ENCODE measurements at places on chromosomes 1 and 21.

GRCh38 chr21:42164064-42164789 lies 54.7 kb upstream of the ABCG1 start:
- peaks cover 8% of the 10 kb centered on the region for H3K4me1 ChIP-seq
- peak; percentile 57 for DNase-seq
- H3K27me3 ChIP-seq = no peaks in the 10 kb centered on the region
- no peaks in the 10 kb centered on the region for H3K36me3 ChIP-seq
- H3K4me3 ChIP-seq = no peak overlapping the region

DNA sequence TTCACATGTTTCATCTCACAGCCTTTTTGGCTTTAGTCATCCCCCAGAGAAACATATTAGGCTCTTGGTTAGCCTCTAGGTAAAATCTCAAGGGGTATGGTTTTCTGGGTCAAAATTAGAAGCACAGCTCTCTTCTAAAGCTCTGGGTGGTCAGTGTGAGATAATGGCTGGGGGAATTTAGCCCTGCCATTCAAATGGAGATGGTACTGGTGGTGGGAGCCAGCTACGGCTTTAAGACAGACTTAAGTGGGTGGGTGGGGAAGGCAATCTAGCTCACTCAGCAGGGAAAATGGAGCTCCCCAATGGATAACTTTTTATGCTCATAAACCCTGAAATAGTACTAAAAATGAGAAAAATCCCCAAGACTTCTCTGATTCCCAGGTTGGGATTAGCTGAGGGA lies 5.7 kb downstream of the TEX38 start:
- no peak overlapping the region for H3K4me3 ChIP-seq
- peak overlapping the region; percentile 34 for H3K27ac ChIP-seq
- H3K36me3 ChIP-seq = peaks cover 45% of the 10 kb centered on the region
- H3K4me1 ChIP-seq = peaks cover 20% of the 10 kb centered on the region

DNA sequence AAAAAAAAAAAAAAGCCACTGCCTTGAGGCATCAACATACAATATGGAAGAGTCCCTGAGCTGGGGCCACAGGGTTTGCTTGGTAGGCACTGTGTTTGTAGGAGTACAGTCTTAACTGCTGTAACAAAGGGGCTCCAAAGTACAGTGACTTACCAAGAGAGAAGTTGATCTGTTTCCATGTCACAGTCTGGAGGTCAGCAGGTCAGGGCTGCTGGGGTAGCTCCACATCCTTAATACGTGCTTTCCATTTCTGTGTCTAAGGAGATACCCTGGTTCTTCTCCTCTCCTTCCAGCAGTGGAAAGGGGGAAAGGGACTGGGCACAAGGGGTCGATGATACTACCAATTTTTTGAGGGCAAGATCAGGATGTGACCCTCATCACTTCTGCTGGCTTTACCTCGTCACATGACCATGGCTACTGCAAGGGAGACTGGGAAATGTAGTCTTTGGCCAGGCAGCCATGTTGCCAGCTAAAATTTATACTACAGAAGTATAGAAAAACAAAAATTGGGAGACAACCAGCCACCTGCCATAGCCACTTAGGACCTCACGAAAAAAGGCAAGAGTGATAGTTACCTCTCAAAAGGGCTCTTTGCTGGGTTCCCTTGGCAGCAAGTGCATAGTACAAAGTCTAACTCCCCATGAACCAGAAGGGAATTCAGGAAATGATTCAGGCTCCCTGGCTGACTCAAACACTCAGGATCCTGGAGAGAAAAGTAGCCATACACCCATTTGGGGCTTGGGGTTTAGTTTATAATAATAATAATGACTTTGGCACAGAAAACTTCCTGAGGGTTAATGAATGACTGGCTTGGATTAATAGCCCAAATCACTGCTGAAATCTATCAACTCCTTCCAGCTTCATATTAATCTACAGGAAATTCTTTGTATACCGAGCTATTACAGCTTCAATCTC lies 52.7 kb upstream of the ATP5PO start:
- H3K36me3 ChIP-seq = 0 out of 2 replicates have a peak, but pooled peaks cover under 1% of the 10 kb centered on the region
- DNase-seq = no peak
- peak overlapping the region; percentile 92 for H3K27ac ChIP-seq
- H3K27me3 ChIP-seq = no peaks in the 10 kb centered on the region

DNA sequence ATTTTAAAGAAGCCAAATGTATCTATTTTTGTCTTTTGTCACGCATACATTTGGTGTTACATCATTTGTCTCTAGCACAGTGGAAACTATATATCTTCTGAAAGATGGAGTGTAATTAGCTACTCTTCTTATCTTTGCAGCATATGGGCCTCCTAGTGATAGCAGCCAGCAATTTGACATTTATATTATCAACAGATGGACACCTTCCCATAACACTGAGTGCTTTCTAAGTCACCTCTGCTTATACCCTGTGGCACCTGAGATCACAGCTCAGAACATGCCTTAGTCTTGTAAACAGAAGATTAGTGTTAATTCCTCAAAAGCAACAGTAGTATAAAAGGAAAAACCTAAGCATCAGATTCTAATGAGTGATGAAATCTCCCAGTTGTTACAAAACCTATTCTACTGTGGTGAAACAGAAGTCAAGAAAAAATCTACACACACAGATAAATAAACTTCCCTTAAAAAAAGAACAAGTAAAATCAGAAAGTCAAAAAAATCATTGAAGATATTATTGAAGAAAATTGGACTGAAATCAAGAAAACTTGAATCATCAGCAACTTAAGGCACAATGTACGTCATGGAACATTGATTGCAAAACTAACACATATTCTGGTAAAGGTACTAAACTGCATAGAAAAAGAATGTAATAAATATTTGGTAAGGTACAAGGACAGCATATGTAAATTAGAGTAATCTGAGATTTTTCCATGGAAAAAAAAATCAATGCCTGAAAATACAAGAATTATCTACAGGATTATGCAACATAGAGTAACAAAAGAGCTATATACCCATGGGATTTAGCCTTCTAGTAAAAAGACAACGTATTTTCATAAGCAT lies 61.7 kb downstream of the KCNT2 start:
- H3K4me3 ChIP-seq = no peak overlapping the region
- DNase-seq = no peak
- no peak overlapping the region for H3K27ac ChIP-seq
- peaks cover 10% of the 10 kb centered on the region for H3K36me3 ChIP-seq

GRCh38 chr1:23426828-23427227 lies 2.3 kb upstream of the TCEA3 start:
- peaks cover 11% of the 10 kb centered on the region for H3K4me1 ChIP-seq
- H3K27me3 ChIP-seq = peaks cover 70% of the 10 kb centered on the region
- H3K27ac ChIP-seq = no peak overlapping the region
- no peak for DNase-seq
- no peak overlapping the region for H3K4me3 ChIP-seq

GRCh38 chr1:15412175-15412800 lies 2.6 kb downstream of the EFHD2 start:
- no peak overlapping the region for H3K27ac ChIP-seq
- no peaks in the 10 kb centered on the region for H3K36me3 ChIP-seq
- no peak overlapping the region for H3K4me3 ChIP-seq

- H3K27me3 ChIP-seq = no peaks in the 10 kb centered on the region
- H3K4me3 ChIP-seq = no peak overlapping the region
- H3K27ac ChIP-seq = no peak overlapping the region
- H3K4me1 ChIP-seq = peaks cover 26% of the 10 kb centered on the region
Observed at GRCh38 chr1:21868941-21869454, 56.9 kb downstream of the LDLRAD2 start.

DNA sequence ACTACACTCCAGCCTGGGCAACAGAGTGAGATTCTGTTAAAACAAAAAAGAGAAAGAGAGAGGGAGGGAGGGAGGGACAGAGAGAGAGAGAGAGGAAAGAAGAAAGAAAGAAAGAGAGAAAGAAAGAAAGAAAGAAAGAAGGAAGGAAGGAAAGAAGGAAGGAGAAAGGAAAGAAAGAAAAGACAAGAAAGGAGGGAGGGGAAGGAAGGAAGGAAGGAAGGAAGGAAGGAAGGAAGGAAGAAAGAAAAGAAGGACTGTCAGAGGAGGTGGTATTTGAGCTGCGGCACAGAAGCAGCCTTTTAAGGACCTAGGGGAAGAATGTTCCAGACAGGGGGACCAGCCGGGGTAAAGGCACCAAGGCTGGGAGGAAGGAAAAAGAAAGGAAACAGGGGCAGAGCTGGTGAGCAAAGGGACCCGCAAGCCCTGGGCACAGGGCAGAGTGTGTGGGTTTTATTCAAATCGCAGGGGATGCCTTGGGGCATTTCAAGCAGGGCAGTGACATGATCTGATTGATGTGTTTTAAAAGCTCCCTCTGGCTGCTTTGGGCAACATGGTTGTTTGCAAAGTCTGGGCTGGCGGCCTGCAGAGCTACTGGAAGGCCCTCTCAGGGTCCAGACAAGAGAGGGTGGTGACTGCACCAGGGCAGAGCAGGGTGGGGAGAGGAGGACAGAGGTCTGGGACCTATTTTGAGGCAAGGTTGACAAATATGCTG lies 176.9 kb upstream of the VAMP3 start:
- H3K27ac ChIP-seq = no peak overlapping the region
- DNase-seq = no peak
- H3K36me3 ChIP-seq = peaks cover under 1% of the 10 kb centered on the region
- no peak overlapping the region for H3K4me3 ChIP-seq

DNA sequence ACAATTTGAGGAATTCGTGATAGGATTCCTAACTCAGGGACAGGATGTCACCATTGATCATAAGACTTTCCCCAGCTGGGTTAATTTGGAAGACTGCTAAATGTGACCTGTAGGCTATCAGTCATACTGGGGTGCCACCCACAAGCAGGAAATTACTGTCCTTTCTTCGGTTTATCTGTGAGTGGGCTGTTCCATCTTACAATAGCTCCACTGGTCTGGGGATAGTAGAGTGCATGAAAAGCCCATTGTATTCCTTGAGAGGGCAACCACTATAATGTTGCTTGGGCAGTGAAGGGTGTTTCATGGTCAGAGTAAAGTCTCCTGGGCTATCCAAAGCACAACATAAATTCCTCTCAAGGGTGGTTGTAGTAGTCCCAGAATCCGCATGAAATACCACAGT lies 1523.0 kb upstream of the B3GALT2 start:
- H3K36me3 ChIP-seq = no peaks in the 10 kb centered on the region
- no peaks in the 10 kb centered on the region for H3K27me3 ChIP-seq

DNA sequence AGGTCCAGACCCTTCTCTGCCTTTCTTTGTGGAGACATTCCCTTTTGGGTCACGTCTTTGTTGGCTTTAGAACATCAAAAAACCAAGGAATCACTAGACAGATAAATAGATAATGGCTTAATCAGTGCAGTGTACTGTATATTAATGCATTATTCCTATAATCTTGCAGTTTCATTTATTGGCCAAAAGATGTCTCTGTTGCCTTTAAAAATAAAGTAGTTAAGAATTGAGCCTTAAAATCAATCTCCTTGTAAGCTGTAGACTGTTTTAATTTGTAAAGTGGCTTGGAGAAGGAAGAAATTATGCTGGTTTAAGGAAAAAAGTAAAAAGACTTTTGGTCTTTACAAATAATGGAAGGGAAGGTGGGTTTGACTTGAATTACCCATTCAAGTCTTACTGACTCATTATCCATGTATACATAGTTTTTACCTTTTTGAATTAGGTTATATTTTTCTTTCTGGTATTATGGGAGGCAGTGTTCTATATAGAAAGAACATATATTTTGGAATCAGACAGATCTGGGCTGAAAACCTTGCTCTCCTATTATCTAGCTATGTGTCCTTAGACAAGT lies 84.6 kb downstream of the VPS13D start:
- H3K4me3 ChIP-seq = no peak overlapping the region
- H3K27me3 ChIP-seq = no peaks in the 10 kb centered on the region
- no peak for DNase-seq
- peaks cover 7% of the 10 kb centered on the region for H3K4me1 ChIP-seq
- H3K36me3 ChIP-seq = peaks cover 42% of the 10 kb centered on the region

DNA sequence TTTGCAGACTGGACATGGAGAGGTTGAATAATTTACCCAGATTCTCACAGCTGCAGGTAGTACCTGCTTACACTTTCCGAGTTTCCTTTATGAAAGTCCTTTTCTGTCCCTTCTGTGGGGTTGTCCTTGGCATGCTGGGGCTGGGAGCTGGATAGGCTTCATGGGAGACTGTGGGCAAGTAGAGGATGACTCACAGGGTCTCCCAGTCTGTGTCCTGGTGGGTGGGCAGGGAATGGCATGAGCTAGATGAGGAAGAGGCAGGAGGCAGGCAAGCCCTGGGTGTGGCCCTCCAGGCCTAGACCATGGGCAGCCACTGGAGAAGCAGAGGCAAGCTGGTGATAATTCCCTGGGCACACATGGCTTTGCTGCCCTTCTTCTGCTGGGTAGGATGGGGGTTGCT lies 80.6 kb downstream of the NAV1 start:
- H3K36me3 ChIP-seq = no peaks in the 10 kb centered on the region
- no peak overlapping the region for H3K27ac ChIP-seq
- no peak overlapping the region for H3K4me3 ChIP-seq
- H3K27me3 ChIP-seq = peaks cover 2% of the 10 kb centered on the region
